Type B pancreatic cell (in vitro differentiated cells): ENCODE measurements at places on chromosomes 5 and 9. TPM values are rescaled to one million over a fixed set of nuclear protein-coding genes. Genes with fewer than 3 reads are reported as not detected.

The FUBP3 gene
- total RNA-seq: 59.3 and 62.3 TPM in 2 replicates

GRCh38 chr9:35798658-35799374, 7.4 kb downstream of the NPR2 start:
- H3K27me3 ChIP-seq: no peaks in the 10 kb centered on the region
- no peak overlapping the region for H3K4me3 ChIP-seq
- peaks cover 16% of the 10 kb centered on the region for H3K4me1 ChIP-seq
- H3K27ac ChIP-seq: peak overlapping the region; percentile 68
- DNase-seq: no peak
- H3K36me3 ChIP-seq: peaks cover 13% of the 10 kb centered on the region

The CDKN2B-AS1 gene
- 0.58 and 1.5 TPM in 2 replicates for total RNA-seq

The TOR2A gene
- total RNA-seq: 21.5 and 21.9 TPM in 2 replicates

The LIFR gene
- total RNA-seq: 15.6 and 32.7 TPM in 2 replicates

DNA sequence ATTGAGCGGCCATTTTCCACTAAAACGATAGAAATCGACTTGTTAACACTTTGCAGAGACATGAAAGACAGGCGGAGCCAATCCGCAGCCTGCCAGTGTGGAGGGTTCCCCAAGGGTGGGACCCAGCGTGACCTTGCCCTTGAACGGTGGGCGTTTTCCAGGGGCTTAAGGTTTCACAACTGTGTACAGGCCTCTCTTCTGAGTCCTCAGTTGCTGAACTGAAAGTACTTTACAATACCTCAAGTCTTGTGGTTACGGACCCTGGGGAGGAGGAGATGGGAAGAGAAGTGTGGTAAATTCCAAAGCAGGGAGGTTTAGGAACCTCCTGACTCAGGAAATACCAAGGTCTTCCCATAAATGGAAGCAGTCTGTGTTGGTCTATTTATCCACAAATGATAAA, 68.2 kb upstream of the CKMT2 start:
- H3K4me3 ChIP-seq: no peak overlapping the region
- no peaks in the 10 kb centered on the region for H3K36me3 ChIP-seq
- H3K27ac ChIP-seq: no peak overlapping the region
- peaks cover 10% of the 10 kb centered on the region for H3K27me3 ChIP-seq

DNA sequence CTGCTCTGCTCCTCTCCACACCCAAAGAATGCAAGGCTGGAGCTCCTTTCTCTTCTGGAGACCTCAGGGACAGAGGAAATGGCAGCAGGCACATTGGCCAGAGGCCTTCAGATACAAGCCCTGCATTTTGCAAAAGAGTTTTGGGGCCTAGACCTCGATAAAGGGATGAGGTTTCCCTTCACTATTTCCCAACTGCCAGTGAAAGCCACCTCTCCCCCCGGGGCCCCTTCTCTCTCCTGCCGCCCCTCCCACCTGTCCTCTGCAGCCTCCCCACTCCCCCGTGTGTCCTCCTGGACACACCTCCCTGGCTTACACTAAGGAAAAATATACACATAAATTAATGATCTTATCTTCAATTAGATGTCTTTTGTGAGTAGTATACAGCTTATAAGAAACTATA, 21.3 kb upstream of the LMNB1 start:
- no peaks in the 10 kb centered on the region for H3K27me3 ChIP-seq
- H3K4me1 ChIP-seq: no peaks in the 10 kb centered on the region
- H3K27ac ChIP-seq: no peak overlapping the region
- DNase-seq: no peak
- H3K4me3 ChIP-seq: no peak overlapping the region

- peaks cover 38% of the 10 kb centered on the region for H3K4me1 ChIP-seq
- H3K27me3 ChIP-seq: no peaks in the 10 kb centered on the region
- H3K36me3 ChIP-seq: peaks cover 18% of the 10 kb centered on the region
- DNase-seq: no peak
- H3K27ac ChIP-seq: peak overlapping the region; percentile 37
Observed at GRCh38 chr9:83701769-83702168, 6.0 kb downstream of the UBQLN1 start.

GRCh38 chr9:14715102-14715501, 7.4 kb downstream of the CER1 start:
- no peaks in the 10 kb centered on the region for H3K4me1 ChIP-seq
- no peak for DNase-seq
- peaks cover 14% of the 10 kb centered on the region for H3K27me3 ChIP-seq

DNA sequence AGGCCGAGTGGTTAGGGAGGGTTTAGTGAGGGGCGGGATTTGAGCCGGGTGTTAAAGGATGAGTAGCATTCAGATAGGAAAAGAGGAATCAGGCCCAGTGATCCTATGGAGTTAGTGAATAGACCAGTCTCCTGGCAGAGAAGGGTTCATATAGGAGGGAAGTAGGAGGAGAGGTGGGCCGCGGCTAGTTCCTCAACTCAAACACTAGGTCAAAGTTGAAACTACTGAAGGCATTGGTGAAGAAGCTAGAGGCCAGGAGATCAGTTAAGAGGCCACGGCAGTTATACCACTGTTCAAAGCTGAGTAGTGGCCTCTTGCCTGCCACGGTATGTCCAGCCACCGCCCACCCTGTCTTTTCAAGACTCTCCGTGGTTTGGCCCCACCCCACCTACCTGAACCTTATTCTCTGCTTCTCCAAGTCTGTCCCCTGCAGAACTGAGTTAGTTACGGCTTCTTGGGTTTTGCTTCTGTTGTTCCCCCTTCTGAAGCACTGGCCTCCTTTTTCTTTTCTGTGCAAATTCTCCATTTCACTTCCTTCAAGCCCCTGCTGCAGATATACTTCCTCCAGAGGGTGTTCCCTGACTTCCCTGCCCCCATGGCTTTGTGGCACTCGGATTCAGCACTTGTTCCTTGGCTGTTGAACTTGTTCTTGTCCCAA, 1.8 kb downstream of the ZBTB34 start:
- peak overlapping the region; percentile 96 for H3K4me3 ChIP-seq
- peak overlapping the region; percentile 94 for H3K27ac ChIP-seq
- H3K27me3 ChIP-seq: peaks cover 13% of the 10 kb centered on the region
- peaks cover 18% of the 10 kb centered on the region for H3K4me1 ChIP-seq

The IL7R gene
- not detected in 2 replicates for total RNA-seq

GRCh38 chr5:87127956-87128687, 139.6 kb upstream of the RASA1 start:
- no peak overlapping the region for H3K27ac ChIP-seq
- no peaks in the 10 kb centered on the region for H3K27me3 ChIP-seq
- DNase-seq: no peak
- no peaks in the 10 kb centered on the region for H3K4me1 ChIP-seq
- H3K36me3 ChIP-seq: no peaks in the 10 kb centered on the region

The LHX6 gene
- 0.48 and 10.0 TPM in 2 replicates for total RNA-seq

The AQP7 gene
- 3.7 and 5.0 TPM in 2 replicates for total RNA-seq

DNA sequence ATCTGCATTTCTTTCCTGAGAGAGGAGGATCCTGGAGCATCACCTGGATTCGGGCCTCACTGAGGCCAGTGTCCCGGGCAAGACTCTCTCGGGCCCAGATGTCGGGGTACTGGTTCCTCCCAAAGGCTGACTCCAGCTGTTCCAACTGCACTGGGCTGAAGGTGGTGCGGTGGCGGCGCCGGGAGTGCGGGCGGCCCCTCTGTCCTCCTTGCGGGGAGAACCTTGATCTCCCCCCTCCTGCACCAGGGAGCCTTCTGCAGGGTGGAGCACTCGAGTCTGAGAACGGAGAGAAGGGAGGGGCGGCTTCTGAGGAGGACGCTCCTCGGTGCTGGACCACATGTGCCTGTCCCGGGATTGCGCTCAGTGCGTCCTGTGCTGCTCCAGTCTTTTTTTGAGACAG, 2.0 kb downstream of the PROP1 start:
- no peak overlapping the region for H3K4me3 ChIP-seq
- peaks cover 8% of the 10 kb centered on the region for H3K27me3 ChIP-seq
- no peaks in the 10 kb centered on the region for H3K4me1 ChIP-seq
- no peaks in the 10 kb centered on the region for H3K36me3 ChIP-seq
- no peak for DNase-seq

GRCh38 chr5:133521801-133522200, 90.5 kb downstream of the FSTL4 start:
- H3K4me3 ChIP-seq: no peak overlapping the region
- no peak overlapping the region for H3K27ac ChIP-seq
- no peaks in the 10 kb centered on the region for H3K36me3 ChIP-seq
- no peaks in the 10 kb centered on the region for H3K27me3 ChIP-seq
- H3K4me1 ChIP-seq: peaks cover 27% of the 10 kb centered on the region

DNA sequence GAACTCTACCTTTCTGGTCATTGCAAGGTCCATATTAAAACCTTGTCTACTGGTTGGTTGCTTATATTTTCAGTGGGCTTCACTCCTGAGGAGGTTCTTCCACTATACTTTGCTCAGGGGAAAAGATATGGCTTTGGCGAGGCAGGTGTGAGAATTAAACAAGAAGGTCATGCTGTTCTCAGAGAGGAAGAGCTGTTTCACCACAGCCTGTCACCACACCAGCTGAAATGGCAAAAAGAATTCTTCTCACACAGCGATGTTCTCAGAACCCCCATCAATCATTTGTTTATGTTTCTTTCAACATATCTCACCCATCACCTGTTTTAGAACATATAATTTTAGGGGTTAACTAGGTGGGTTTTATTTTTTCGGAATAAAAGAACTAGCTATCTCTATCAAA, 38.6 kb downstream of the CAPSL start:
- no peak for DNase-seq
- no peak overlapping the region for H3K4me3 ChIP-seq
- no peak overlapping the region for H3K27ac ChIP-seq
- no peaks in the 10 kb centered on the region for H3K27me3 ChIP-seq
- H3K36me3 ChIP-seq: no peaks in the 10 kb centered on the region
- H3K4me1 ChIP-seq: no peaks in the 10 kb centered on the region

DNA sequence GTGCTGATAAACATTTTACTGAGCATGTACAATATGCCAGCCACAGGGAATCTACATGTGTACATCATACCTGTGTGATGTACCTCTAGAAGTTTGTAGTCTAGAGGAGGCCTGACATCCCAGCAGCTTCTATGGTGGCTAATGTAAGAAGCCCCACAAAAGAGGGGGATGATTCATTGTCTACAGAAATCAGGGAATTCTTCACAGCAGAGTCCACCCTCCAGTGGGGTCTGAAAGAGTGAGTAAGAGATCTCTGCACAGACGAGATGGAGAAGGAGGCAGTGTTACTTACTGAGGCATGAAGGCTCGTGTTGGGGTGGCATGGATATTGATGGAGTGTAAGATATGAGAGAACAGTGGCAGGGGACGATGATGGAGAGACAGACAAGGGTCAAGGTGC, 103.0 kb downstream of the NTRK2 start:
- H3K4me3 ChIP-seq: no peak overlapping the region
- peaks cover 5% of the 10 kb centered on the region for H3K4me1 ChIP-seq
- no peak for DNase-seq
- peaks cover 5% of the 10 kb centered on the region for H3K36me3 ChIP-seq
- no peak overlapping the region for H3K27ac ChIP-seq

The CRHBP gene
- total RNA-seq: 0.14 and 0.87 TPM in 2 replicates

The GFRA3 gene
- total RNA-seq: 1.8 TPM in 2 replicates

The FBP2 gene
- not detected in 2 replicates for total RNA-seq

The SPATA31C1 gene
- total RNA-seq: 0.07 TPM in 1 of 2 replicates, not detected in the other
